ENCODE measurements at places on chromosomes 11 and 22.

DNA sequence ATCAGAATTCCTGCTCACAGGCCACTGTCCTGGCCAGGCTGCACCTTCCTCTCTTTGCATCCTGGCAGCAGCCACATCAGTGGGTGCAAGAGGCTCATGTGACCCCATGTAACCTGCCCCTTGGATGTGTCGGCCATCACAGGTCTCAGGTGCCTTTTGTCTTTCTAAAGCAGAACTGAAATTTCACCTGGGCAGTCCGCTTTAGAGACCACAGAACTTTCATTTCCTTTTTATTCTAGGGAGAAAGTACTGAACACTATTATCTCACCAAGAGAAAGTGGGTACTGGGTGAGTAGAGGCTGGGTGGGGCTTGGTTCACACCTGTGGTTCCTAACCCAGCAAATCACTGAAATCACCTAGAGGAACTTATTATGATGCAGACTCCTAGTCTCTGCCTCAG is 51.7 kb upstream of the NUP160 start:
- H3K4me1 ChIP-seq = peaks cover 16% of the 10 kb centered on the region
- no peaks in the 10 kb centered on the region for H3K36me3 ChIP-seq
- H3K27ac ChIP-seq = no peak overlapping the region

DNA sequence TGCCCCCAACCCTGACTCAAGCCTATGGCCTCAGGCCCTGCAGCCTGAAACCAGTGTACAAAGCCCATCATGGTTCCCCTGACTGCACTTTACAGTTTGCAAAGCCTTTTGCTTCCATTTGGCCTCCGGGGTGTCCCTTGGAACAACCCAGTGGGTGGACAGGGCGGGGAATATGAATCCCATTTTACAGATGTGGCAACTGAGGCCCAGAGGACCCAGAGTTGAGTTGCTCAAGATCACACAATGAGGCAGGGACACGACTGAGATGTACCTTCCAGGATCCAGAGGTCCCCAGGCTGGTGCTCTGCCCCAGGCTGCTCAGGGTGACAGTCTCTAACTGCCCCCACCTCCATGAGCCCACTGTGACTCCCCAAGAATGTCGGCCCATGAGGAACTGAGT is 5.4 kb upstream of the POLDIP3 start:
- peaks cover 21% of the 10 kb centered on the region for H3K4me1 ChIP-seq
- DNase-seq = no peak
- H3K36me3 ChIP-seq = peaks cover 3% of the 10 kb centered on the region
- no peak overlapping the region for H3K4me3 ChIP-seq
- no peak overlapping the region for H3K27ac ChIP-seq

GRCh38 chr11:5737091-5737490 is 843 bp downstream of the OR56B1 start:
- no peak for DNase-seq
- no peaks in the 10 kb centered on the region for H3K4me1 ChIP-seq
- no peak overlapping the region for H3K27ac ChIP-seq
- H3K27me3 ChIP-seq = peaks cover 2% of the 10 kb centered on the region
- no peaks in the 10 kb centered on the region for H3K36me3 ChIP-seq

GRCh38 chr11:64872790-64873488 is 5.5 kb downstream of the EHD1 start:
- H3K4me3 ChIP-seq = peak overlapping the region; percentile 18
- peak overlapping the region; percentile 73 for H3K27ac ChIP-seq
- H3K4me1 ChIP-seq = peaks cover 75% of the 10 kb centered on the region
- H3K27me3 ChIP-seq = no peaks in the 10 kb centered on the region
